ENCODE measurements at places on chromosomes 6 and 20. TPM values are rescaled to one million over a fixed set of nuclear protein-coding genes. Genes with fewer than 3 reads are reported as not detected.

The COL9A3 gene
- total RNA-seq = 0.27 TPM

The SYNGAP1 gene
- 1.9 TPM for total RNA-seq

DNA sequence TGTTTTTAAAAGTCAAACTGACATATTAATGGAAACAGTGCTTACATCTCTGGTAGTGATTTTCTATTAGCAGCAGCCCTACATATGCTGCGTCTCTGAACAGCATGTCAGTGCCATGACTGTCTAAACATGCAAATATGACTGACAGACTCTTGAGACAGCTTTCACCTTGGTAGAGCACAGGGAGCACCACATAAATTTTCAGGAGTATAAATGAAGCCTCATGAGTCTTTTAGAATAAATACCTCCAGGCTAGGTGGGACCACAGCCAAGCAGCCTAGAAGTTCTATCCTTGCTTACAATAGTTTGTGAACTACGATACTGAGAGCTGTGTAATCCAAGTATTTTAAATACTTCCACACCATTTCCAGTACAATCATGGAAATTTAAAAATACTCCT lies 410.7 kb upstream of the RUNX2 start:
- no peak for DNase-seq

DNA sequence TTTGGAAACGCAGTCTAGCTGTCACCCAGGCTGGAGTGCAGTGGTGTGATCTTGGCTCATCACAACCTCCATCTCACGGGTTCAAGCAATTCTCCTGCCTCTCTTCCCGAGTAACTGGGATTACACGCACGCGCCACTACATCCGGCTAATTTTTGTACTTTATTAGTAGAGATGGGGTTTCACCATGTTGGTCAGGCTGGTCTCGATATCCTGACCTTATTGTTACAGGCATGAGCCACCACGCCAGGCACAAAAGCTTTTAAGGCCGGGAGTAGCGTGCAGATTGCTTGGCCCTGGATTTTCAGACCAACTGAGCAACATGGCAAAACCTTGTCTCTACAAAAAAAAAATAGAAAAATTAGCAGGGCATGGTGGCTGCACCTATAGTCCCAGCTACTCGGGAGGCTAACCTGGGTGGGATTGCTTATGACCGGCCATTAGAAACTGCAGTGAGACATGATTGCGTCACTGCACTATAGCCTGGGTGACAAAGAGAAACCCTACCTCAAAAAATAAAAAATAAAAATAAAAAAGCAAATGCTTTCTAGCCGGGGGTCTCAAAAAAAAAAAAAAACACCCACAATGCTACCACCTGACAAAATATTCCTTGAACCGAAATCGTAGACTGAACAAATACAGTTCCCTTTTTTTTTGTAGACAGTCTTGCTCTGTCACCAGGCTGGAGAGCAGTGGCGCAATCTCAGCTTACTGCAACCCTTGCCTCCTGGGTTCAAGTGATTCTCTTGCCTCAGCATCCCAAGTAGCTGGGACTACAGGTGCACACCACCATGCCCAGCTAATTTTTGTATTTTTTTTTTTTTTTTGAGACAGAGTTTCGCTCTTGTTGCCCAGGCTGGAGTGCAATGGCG lies 15.0 kb downstream of the RBM39 start:
- no peak for DNase-seq

DNA sequence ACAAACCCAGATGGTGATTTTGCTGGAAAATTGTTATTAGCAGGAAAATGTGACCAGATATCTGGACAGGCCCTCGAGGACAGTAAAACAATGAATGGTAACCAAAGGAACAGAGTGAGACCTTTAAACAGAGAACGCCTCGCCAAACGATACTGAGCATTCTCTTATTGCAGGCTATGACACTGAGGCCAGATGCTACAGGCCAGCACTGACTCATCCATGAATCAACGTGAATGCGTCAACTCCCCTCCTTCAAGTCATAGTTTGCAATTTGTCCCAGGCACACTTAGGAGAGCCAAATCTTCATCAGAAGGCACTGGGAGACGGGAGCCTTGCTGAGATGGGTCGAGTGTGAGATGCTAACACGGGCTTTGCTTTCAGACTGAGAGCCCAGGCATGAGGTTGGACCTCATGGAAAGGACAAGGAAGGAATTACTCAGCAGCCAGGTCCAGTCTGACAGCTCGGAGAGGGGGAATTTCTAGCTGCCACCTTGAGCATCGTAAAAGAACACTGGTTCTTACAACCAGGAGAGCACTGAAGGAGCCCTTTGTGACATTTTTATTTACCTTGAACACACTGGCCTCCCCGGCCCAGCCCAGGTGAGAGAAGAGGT lies 60.7 kb downstream of the BMP7 start:
- no peak for DNase-seq

DNA sequence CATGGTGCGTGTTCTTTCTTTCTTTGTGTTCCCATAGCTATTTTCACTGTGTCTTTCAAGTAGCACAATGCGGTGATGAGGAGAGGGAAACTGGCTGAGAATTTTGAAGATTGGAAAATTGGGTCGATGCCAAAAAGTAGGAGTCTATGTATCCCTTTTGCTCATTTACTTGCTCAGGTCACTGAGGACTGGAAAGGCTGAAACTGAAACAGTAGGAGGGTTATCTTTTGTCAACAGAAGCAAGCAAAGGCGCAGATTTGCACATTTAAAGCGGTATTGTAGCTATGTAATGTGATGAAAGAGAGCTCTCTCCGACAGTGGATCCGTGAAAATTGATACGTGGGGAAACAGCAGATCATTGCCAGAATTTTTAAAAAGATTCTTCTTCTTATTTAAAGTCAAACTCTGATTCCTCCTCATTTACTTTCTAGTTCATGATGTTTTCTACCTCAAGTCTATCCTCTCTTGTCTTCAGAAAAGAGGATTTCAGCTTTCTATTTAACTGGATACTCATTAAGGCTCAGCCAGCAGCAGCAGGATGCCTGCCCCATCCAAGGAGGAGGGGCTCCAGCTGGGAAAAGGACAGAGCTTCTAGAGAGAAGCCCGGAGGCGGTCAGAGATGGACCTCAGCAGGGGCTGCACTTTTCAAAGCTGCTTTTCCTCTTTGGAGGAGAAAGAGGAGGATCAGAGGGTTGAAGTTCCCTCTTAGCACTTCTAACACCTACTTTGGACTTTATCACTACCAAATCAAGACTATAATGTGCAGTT lies 15.9 kb upstream of the FYN start:
- DNase-seq = peak; percentile 46

- no peak for DNase-seq
Observed at GRCh38 chr6:153073841-153074240, 57.2 kb downstream of the RGS17 start.
